ENCODE measurements at places on chromosomes 11 and 22.

DNA sequence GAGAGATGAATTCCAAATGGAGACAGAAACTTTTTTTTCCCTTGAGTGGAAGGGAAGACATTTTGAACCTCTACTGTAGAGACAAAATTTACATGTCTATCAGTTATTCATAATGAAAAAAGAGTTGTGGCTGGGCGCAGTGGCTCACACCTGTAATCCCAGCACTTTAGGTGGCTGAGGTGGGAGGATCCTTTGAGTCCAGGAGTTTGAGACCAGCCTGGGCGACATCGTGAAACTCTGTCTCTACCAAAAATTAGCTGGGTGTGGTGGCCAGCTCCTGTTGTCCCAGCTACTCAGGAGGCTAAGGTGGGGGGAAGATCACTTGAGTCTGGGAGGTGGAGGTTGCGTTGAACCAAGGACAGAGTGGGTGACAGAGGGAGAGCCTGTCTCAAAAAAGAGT is 4.1 kb downstream of the EED start:
- no peak for DNase-seq

DNA sequence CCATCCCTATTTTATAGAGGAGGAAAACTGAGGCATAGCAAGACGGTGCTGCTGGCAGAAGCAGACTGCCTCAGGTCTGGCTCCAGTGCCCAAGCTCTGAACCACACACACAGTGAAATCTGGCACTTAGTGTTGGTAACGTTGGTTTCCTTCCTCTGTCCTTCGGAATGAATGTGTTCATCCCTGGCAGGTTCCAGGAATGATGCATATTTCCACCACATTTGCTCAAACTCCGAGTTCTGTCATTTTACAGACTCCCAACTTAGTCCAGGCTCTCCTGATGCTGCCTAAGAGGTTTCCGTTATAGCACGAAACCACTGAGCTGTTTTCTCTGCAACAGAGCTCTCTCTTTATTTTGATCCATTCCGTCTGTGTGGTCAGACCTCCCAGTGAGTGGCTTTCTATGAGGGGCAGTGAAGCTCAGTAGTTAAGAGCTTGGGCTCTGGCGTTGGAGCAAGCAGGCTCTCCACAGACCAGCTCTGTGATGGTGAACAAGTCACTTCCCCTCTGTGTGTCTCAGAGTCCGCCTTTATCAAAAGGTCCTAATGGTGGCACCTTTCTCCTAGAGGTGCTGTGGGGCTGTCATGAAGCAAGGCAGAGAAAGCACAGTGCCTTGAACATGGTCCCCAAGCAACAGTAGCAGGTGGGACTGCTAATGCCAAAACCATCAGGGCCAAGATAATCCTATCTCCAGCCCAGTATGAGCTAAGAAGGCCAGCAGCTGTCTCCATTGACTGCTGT is 200.3 kb downstream of the MYO18B start:
- no peak for DNase-seq

- DNase-seq, result peak; percentile 84
Measured at GRCh38 chr11:124763156-124763947, 1.3 kb upstream of the ESAM start.

- peak; percentile 52 for DNase-seq
Measured at GRCh38 chr11:3609416-3610265, 32.2 kb downstream of the ART5 start.

DNA sequence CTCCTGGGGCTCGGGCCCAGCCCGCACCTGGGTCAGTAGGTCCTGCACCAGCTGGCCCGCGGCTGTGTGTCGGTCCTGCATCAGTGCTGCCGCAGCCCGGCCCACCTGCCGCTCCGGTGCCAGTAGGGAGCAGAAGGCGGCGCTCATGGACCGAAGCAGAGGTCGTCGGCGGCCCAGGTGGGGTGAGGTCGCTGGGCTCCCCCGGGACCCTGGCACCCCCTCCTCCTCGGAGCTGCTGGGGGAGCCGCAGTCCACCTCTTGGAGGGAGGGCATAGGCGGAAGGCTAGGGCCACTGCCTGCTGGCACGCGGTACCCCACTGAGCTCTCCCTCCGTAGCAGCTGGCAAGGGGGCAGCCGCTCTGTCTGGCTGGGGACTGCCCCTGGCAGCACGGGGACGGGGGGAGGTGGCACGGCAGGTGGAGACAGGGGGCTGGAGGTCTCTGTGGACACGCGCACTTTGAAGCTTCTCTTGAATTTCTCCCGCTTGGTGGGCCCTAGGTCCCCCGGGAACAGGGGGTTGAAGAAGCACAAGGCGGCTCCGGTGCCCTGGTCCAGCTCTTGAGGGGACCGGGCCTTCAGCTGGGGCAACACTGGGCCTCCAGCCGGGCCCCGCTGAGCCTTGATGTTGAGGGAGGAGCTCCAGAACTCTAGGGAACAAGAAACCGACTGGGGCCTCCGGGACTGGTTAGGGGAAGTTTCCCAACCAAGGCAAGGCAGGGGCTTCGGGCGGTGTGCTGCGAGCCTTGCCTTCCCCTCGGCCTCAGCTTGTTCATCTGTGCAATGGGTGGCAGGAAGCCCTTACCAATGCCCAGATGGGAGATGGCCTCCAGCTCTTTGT is 1.4 kb downstream of the RIN1 start:
- DNase-seq, result no peak

DNA sequence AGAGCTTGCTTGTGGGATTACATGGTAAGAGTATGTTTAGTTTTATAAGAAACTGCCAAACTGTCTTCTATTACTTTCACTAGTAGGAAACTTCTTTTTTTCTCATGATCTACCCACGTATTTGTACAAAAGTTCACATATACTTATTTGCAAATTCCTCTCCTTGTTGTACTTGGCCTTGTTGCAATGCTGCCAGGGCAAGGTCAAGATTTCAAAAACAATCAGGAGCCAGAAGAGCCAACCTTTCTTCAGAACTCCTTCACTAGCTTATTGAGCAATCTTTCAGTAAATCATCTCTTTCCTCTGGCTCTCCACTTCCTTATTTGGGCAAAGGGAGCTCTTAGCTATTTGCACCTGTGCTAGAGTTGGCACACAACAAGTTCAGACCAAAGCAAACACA is 9.7 kb downstream of the SRSF8 start:
- peak; percentile 59 for DNase-seq

GRCh38 chr22:36736701-36737320 is 33.3 kb upstream of the CACNG2 start:
- DNase-seq, result no peak

DNA sequence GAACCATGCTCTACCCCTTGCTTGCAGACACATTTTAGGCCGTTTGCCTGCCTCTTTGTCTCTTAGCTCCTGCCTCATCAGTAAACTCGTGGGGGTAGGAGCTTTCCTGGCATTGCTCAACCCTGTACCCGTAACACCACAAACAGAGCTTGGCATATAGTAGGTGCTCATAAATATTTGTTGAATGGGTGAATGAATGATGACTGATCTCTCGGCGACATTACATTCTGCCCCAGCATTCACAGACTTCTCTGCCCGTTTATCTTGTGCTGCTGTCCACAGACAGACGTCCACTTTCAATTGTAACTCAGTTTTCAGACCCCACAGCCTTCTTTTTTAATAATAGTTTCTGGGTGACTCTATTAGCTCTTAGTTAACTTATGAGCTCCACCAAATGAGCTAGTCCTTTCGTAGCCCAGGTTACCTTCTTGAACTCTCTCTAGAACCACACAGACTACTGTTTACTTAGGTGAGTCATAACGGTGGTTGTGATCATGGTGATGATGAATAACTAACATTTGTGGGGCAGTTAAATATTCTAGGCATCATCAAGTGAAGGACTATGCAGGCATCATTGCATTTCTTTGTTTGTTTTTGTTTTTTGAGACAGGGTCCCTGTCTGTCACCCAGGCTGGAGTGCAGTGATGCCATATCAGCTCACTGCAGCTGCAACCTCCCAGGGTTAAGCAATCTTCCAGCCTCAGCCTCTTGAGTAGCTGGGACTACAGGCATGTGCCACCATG is 188.4 kb downstream of the ADAMTS15 start:
- no peak for DNase-seq

DNA sequence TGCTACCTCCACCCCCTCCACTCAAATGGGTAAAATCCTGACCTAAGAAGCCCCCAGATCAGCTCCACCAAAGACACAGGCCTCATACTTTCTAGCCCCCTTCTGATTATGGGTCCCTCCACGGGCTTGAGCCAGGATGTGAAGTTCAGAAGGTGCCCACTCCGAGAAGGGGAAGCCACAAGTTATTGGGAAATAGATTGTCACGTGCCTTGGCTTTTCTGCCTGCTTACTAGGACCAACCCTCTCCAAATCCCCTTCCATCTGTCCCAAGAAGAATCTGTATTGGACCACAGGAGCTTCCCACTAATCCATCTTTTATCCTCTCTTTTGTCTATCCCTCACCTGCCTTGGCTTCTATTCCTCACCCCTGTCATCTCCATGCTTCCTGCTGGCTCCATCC is 3.0 kb upstream of the NRGN start:
- no peak for DNase-seq

DNA sequence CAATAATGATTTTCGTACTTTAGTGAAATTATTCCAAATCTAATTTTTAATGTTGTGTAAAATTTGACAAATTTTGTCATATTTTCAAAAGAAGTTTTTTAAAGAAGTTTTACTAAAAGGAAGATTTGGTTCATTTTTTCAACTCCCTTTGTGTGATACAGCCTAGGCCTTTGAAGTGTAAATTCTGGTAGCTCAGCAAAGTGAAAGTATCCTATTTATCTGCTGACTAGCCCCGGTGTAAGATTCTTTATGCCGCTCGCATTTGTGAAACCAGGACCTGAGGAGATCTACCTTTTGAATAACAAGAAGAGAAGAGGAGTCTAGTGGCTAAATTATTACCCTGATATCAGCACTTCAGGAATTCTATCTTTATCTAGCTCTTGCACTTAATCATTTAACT is 177.4 kb downstream of the JRKL start:
- no peak for DNase-seq

- DNase-seq, result peak; percentile 66
Measured at GRCh38 chr22:19970479-19971275, 29.1 kb upstream of the TXNRD2 start.
